ENCODE measurements at places on chromosomes 4 and X.
A peak's percentile ranks its signal among the peaks of the same experiment; 100 is the strongest.

GRCh38 chrX:129953334-129953648, 29.1 kb upstream of the BCORL1 start:
- no peak for DNase-seq

DNA sequence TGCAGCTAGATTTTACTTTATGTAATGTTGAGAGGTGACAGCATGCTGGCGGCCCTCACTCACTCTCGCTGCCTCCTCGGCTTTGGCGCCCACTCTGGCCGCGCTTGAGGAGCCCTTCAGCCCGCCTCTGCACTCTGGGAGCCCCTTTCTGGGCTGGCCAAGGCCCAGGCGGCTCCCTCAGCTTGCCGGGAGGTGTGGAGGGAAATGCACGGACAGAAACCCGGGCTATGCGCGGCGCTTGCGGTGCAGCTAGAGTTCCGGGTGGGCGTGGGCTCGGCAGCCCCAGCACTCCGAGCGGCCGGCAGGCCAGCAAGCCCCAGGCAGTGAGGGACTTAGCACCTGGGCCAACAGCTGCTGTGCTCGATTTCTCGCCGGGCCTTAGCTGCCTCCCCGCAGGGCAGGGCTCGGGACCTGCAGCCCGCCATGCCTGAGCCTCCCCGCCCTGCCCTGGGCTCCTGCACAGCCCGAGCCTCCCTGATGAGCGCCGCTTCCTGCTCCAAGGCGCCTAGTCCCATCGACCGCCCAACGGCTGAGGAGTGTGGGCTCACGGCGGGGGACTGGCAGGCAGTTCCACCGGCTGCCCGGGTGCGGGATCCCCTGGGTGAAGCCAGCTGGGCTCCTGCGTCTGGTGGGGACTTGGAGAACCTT, 128.7 kb downstream of the GASK1B start:
- DNase-seq: peak; percentile 51

GRCh38 chrX:113629326-113629725, 788.7 kb upstream of the AMOT start:
- DNase-seq: no peak

DNA sequence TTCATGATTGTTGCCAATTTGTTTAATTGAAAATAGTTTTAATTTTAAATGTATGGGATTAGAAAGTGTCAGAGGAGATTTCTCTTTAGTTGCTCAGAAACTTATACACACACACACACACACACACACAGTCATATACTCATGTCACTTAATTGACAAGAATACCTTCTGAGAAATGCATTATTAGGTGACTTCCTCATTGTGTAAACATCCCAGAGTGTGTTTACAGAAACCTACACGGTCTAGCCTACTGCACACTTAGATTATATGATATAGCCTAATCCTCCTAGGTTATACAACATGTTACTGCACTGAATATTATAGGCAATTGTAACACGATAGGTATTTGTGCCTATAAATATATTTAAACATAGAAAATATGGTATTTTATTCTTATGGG, 1327.4 kb downstream of the FSTL5 start:
- no peak for DNase-seq

DNA sequence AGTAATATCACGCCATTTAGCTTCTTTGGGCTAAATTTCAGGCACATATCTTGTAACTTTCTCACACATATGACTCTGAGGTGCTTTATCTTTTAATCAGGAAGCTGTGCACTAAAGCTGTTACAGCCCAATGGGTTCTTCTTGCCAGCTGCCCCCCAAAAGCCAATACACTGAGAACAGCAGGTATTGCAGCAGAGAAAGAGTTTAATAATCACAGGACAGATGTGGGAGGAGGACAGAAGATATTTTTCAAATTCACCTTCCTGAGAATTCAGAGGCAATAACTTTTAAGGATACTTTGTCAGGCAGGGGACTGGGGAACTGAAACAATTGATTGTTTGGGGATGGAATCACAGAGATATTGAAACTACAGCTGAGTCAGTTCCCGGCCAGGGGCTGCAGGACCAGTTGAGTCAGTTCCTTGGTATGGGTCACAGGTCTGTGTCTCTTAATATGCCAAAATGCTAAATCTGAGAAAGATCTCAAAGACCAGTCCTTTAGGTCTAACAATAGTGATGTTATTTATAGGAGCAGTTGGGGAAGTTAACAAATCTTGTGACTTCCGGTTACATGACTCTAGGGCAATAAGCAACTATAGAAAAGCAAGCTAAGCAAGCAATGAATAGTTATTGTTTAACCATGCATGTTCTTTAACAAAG, 28.1 kb downstream of the DDIT4L start:
- no peak for DNase-seq

- DNase-seq: no peak
Observed at GRCh38 chr4:123843137-123843536, 446.5 kb downstream of the SPRY1 start.

DNA sequence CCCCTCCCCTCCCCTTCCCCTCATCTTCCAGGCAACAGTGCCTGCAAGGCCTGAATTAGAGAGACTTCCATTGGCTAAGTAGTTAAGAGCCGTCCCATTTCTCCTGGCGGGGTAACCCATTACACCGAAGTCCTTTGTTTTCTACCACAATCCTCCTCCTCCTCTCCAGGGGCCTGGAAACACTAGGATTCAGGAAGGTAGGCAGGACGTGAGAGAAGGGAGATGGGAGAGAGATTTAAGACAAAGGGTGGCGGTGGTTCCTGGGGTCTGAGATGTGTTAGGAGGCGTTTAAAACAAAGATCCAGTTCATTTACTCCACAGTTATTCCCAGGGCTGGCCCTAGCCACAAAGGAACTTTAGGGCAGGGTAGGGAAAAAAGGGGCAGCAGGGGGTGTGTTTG, 28.0 kb downstream of the NYX start:
- DNase-seq: no peak

- no peak for DNase-seq
Observed at GRCh38 chr4:119549639-119550038, 79.0 kb downstream of the PDE5A start.

- no peak for DNase-seq
Observed at GRCh38 chrX:149471397-149471796, 33.7 kb downstream of the IDS start.

DNA sequence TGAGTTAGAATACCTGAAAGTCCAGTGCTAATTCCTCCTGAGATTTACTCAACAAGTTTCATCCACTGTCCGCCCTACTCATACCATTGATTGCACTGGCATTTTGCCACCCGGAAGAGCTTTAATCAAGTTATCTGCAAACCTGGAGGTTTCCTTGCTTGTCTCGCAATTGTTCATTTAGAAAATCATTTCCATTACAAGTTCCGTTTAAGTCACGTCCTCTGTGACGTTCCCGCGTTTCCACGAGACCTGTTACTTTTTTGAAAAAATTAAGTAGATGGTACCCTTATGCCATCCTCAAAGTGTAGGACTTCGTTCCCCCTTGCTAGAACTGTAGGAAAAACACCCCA, 761 bp upstream of the FRYL start:
- DNase-seq: peak; percentile 35

DNA sequence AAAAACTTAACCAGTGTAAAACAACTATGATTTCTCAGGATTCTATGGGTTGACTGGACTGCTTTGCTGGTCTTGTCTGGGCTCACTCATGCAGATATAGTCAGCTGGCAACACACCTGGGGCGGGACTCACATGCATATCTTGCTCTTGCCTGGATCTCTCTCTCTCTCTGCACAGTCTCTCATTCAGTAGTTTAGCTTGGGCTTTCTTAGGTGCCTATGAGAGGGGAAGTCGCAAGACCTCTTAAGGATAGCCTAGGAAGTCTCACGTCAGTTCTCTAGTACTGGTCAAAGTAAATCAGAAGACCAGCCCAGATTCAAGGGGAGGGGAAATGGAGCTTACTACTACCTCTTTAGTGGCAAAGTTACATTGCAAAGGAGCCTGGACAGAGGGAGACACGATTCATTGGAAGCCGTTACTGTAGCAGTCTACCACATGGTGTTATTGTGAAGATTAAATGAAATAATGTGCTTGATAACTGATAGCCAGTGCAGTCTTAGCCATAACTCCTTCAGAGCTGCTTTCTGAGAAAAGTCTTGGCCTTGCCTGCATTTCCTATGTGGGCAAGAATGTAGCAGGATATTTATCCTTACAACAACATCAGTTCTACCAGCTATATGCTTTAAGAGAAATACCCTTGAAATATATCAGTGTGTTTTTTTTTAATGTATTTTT, 2.1 kb downstream of the COPS4 start:
- DNase-seq: no peak

DNA sequence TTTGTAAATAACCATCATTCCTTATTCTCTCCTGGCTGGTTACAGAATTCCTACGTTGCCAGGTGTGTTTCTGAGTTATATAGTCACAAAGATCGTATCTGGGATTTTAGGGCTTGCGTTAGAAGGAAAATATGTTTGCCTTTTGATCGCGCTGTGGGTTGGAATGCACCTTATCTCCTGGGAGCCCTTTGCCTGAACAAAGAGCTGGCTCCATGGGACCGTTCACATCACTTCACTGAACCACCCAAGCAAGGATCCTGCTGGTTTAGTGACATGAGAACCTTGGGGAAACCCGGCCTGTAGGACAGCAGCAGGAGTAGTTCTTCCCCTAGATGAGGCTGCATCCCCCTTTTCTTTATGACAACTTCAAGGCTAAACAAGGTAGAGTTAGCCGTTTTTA, 51.6 kb downstream of the RS1 start:
- peak; percentile 54 for DNase-seq

DNA sequence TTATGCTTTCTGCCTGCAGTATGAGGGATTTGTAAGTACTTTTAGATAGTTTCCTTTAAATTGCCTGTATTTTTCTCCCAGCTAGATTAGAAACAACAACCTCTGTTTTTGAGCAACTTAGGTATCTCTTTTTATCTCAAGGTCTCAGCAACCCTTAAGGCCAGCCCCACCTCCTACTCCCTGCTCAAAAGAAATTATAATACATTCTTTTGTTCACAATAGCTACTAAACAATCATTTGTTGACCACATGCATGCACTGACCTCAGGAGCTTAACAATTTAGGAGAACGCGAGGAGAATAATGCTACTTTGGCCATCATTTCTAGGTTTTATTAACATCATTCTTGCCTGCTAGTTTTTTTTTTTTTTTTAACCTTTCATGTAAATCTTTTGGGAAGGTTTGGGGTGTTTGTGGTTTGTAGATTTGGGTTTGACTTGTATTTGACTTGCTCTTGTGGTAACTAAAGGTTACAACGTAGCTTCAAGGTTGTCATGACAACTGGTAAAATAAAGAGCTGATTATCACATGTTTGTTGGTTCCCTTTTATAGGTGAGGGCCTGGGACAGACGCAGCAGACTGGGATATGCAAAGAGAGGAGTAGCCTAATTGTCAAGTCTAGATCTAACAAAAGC, 145.4 kb upstream of the PLAC1 start:
- no peak for DNase-seq

DNA sequence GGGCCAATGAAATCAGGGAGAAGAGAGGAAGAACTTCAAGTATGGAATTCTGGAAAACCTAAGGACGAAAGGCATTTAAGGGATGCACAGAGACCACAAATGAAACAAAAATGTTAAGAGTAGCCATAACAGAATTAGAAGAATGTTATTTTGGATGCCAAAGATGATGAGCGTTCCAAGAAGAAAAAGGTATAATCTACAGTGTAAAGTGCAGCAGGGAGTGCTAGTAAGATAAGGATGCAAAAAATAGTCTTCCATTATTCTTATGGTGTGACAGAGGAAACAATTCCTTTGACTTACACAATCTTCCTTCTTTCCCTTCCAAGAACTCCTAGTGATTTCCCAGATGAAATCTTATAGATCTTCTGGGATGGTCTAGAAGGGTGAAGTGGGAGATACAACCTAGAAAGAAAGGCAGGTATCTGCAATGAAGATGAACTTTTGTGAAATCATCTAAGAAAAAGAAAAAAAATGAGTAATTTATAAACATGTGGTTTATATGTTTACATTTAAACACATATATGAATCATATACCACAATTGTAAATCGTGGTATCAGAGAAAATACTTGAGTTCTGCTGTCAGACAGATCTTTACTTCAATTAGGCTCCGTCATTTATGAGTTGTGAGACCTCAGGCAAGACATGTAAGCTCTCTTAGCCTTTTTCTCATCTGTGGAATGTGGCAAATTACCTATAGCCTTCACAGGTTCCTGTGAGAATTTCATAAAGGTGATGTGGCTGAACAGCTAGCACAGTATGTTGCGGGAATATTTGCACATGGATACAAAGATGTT, 8.1 kb downstream of the MORF4L2 start:
- DNase-seq: no peak

DNA sequence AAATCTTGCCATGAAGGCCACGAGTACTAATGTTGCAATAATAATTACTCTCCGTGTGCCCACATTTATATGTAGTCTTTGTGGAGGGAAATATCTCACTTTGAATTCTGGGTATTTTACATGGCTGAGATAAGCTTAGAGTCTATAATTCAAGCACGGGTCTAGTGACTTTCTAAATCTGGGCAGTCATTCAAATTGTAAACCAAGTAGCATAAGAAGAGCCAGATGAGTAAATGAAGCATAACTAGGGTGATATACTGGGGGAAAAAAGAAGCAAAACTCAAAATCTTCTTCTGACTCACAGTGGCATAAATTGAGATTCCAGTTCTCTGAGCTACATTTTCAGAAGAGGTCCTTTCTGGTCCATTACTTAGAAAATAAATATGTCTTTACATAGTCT, 53.0 kb downstream of the MAPK10 start:
- DNase-seq: no peak

DNA sequence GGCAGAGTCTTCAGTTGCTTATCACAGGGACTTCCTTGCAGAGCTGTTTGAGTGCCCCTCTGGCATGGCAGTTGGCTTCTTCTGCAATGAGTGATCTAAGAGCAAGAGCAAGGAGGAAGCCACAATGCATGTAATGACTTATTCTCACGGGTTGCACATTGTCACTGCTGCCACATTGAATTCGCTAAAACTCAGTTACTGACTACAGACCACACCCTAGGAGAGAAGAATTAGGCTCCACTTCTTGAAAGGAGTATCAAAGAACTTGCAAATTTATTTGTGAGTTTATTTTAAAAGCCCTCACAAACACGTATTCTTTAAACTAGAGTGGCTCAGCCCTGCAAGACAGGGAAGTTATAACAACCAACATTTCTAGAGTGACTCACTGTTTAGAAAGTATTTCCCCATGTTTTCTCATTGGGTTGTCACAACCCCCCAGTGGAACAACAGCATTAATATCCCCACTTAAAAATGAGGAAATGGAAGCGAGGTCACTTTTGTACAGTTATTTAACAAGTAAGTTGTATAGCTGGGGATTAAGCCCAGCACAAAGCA, 32.4 kb upstream of the RBPJ start:
- DNase-seq: no peak

DNA sequence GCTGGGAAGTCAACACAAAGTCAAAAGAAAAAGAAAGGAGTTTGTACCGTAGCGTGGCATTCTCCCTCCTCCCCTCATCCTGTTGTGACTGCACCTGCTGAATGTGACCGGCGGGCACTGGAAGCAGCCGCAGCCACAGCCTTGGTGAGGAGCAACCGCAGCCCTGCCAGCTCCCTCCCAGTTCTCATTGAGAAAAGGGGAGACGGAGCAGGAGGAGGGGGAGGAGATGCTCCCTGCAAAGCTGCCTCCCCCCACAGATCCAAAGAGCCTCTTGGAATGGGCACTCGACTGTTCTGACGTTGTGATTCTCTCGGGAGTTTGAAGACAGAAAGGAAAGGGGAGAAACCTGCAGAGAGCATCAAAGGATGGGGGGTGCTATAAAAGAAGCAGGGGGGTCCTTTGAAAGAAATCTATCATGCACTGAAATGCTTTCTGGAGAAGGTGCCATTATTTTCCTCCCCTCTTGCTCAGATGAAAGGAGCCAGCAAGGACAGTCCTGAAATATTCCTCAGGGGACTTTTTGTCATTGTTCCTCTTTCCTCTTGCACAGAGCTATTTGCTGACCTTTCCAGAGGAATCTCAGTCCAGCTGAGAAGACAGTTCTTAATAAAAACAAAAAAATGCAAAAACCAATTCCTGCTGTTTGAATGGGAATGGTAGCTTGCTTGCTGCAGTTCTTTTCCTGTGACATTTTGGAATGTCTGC, 429.7 kb downstream of the MAPK10 start:
- DNase-seq: peak; percentile 68

Measured in pancreas (tissue), 10 donors.